ENCODE measurements at places on chromosomes 16 and 17. TPM values are rescaled to one million over a fixed set of nuclear protein-coding genes. Genes with fewer than 3 reads are reported as not detected.

GRCh38 chr16:22321340-22322001 is 24.3 kb downstream of the POLR3E start:
- H3K4me1 ChIP-seq = no peaks in the 10 kb centered on the region
- H3K27ac ChIP-seq = no peak overlapping the region
- no peak overlapping the region for H3K4me3 ChIP-seq

Gene FBXL16
- 0.18 TPM for total RNA-seq

GRCh38 chr17:61400066-61400716 is 548 bp downstream of the TBX2 start:
- peak overlapping the region; percentile 86 for H3K4me3 ChIP-seq
- DNase-seq = no peak
- H3K27me3 ChIP-seq = no peaks in the 10 kb centered on the region
- H3K4me1 ChIP-seq = peaks cover 40% of the 10 kb centered on the region
- H3K36me3 ChIP-seq = peaks cover 22% of the 10 kb centered on the region

DNA sequence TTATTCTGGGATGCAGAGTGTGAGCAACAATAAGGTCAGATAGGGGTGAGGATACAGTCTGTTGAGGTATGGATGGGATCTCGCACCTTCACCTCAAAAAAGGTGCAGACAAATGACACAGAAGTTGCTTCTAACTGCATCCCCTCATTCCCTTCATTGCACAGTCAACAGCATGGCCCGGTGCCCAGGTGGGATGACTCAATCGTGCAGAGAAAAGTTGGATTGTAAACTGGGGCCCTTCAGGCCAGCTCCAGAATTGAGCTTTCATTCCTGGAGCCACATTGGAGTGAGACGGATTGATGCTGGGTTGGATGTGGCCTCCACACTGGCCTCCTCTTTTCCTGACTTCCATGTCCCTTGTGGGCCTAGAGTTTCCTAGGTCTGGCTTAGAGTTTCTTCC is 977.4 kb downstream of the KCNJ18 start:
- H3K4me1 ChIP-seq = no peaks in the 10 kb centered on the region
- no peak overlapping the region for H3K4me3 ChIP-seq
- H3K36me3 ChIP-seq = no peaks in the 10 kb centered on the region
- no peak overlapping the region for H3K27ac ChIP-seq

DNA sequence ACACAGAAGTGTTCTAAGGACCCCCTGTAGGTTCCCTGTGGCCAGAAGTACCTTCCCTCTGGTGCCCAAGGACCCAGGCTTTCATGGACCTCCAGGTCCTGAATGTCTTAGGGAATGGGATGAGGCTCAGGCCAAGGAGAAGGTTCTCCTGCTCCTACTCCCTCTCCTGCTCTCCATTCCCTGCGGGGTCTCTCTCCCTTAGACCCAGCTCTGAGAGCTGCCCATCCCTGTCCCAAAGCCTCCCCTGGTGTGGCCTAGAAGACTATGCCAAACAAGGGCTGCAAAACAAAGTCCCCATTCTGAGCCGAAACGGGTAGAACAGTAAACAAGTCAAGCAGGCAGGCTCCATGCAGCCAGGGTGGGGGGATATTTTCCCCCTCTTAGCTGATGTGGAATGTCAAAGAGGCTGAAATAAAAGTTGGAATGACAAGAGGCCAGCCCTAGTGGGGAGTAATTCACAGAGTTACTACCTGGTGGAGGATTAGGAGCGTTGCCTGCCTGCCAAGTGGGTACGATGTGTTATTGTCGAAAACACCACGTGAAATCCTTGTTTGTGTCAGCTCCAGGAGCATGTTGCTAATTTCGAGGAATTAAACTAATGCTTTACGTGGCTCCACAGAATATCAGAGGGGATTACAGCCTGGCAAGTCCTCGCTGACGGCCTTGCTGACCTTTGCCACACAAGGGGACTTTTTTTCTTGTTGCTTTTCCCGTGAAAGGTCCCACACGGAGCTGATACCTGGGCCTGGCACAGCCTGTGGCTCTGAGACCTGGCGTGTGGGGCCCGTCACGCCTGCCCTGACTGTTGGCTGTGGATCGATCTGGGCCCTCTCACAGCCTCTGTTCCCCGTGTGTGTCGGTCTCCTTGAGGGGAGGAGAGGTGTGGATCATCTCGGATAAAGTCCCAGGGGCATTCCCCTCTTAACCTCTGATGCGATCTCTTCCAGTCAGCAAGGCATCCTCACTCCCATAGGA is 2.9 kb downstream of the WFIKKN2 start:
- H3K27me3 ChIP-seq = no peaks in the 10 kb centered on the region
- no peaks in the 10 kb centered on the region for H3K36me3 ChIP-seq
- H3K4me1 ChIP-seq = peaks cover 33% of the 10 kb centered on the region
- H3K4me3 ChIP-seq = no peak overlapping the region
- no peak for DNase-seq

DNA sequence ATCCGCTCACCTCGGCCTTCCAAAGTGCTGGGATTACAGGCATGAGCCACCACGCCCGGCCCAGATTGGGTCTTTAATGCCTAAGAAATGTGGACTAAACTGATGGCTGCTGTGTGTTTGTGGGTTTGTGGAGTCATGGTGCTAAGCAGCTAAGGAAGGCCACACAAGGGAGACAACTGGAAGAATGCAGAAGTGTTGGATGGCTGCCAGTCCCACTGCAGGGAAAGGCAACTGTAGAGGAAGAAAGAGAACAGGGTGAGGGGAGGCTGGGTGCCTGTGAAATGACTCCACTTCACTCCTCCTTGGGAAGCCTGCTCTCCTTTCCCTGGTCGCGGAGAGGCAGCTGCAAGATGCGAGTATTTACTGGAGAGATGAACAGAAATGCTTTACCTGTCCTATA is 23.5 kb upstream of the SIAH1 start:
- no peak overlapping the region for H3K27ac ChIP-seq
- no peak overlapping the region for H3K4me3 ChIP-seq
- no peak for DNase-seq
- H3K4me1 ChIP-seq = peaks cover 6% of the 10 kb centered on the region
- H3K27me3 ChIP-seq = no peaks in the 10 kb centered on the region

Gene DNAAF1
- total RNA-seq = 0.47 TPM

- no peaks in the 10 kb centered on the region for H3K36me3 ChIP-seq
- peaks cover 3% of the 10 kb centered on the region for H3K27me3 ChIP-seq
- no peak overlapping the region for H3K4me3 ChIP-seq
- H3K27ac ChIP-seq = no peak overlapping the region
- no peaks in the 10 kb centered on the region for H3K4me1 ChIP-seq
Measured at GRCh38 chr16:13702614-13703013, 217.3 kb upstream of the ERCC4 start.

Gene ARHGAP44
- 11.7 TPM for total RNA-seq

Gene KRT39
- not detected for total RNA-seq

- H3K36me3 ChIP-seq = no peaks in the 10 kb centered on the region
- H3K4me1 ChIP-seq = peaks cover 50% of the 10 kb centered on the region
- H3K4me3 ChIP-seq = peak overlapping the region; percentile 66
- no peak for DNase-seq
- H3K27ac ChIP-seq = peak overlapping the region; percentile 40
Measured at GRCh38 chr17:13599864-13600263, 1.9 kb downstream of the HS3ST3A1 start.

GRCh38 chr16:26454102-26454501 is 612.6 kb upstream of the C16orf82 start:
- peaks cover 4% of the 10 kb centered on the region for H3K4me1 ChIP-seq
- no peak overlapping the region for H3K4me3 ChIP-seq
- no peaks in the 10 kb centered on the region for H3K27me3 ChIP-seq
- DNase-seq = no peak
- H3K27ac ChIP-seq = no peak overlapping the region
- no peaks in the 10 kb centered on the region for H3K36me3 ChIP-seq

DNA sequence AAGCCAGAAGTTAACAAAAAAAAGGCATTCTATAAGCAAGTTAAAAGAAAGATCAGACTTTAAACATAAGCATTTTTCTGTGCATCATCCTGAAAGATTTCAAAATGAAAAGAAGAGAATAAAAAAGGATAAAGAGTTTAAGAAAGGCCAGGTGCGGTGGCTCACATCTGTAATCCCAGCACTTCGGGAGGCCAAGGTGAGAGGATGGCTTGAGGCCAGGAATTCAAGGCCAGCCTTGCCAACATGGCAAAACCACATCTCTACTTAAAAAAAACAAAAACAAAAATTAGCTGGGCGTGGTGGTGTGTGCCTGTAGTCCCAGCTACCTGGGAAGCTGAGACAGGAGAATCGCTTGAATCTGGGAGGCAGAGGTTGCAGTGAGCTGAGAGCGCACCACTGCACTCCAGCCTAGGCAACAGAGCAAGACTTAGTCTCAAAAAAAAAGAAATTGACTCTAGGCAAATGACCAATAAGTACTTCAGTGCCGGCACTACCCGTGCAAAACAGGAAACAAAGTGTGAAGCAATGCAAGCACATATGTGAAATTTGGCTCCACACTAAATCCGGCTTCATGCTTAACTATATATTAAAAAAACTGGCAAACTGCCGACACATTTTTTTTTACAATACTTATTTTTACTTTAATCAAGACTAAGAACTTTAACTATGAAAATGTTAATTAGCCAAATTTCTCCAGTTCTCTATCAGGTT is 83.2 kb upstream of the C17orf78 start:
- DNase-seq = no peak
- H3K36me3 ChIP-seq = peaks cover 3% of the 10 kb centered on the region
- no peak overlapping the region for H3K4me3 ChIP-seq
- no peaks in the 10 kb centered on the region for H3K27me3 ChIP-seq

DNA sequence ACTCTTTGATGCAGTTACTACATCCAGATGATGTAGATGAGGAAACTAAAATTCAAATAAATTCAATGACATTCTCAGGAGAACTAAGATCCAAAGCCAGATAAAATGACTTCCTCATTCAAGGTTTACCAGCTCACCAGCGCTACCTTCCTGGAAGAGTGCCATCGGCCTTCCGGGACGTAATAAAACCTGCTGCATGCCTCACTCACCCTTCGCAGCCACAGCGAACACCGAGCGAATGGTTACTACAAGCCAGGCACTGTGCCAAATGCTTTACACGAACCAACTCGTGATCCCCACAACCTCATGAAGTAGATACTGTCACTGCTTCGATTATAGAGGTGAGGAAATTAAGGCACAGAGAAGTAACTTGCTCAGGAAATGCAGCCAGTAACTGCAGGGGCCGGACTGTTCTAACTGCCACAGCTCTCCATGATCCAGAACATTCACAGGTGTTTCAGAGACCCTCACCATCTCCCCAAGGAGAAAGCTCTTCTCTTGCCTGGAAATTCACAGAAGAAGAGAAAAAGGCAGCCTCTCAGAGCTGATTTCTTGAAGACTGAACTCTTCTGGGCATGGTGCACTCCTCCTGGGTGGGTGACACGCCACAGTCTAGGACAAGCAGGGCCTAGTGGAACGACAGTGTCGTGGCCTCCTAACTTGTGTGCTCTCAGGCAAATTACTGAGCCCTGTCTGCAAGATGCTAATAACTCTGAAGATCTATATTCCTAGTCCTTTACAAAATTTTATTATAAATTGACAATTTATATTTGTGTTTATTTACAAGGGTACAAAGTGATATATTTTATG is 46.8 kb downstream of the HIC1 start:
- no peaks in the 10 kb centered on the region for H3K27me3 ChIP-seq
- peaks cover 8% of the 10 kb centered on the region for H3K36me3 ChIP-seq
- H3K4me3 ChIP-seq = no peak overlapping the region

Gene ADAM11
- 8.5 TPM for total RNA-seq

GRCh38 chr16:17364319-17365210 is 106.2 kb downstream of the XYLT1 start:
- no peak for DNase-seq
- peaks cover 5% of the 10 kb centered on the region for H3K27me3 ChIP-seq
- no peaks in the 10 kb centered on the region for H3K36me3 ChIP-seq
- H3K4me1 ChIP-seq = peaks cover 43% of the 10 kb centered on the region

DNA sequence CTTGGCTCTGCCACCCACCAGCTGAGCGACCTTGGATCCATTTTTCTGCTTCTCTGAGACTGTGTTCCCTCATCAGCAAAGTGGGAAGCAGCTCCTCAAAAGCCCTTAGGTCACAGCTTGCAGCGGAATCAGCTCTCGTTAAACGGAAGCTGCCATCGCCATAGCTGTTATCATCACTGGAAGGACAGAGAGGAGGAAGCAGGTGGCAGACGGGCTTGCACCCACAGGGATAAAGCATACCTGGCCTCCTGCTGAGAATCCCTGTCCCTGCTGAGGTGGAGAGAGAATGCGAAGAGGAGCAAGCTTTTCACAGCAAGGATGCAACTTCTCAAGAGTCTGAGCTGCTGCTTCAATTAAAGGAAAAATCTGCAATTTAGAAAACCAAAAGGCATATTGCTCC is 106.6 kb downstream of the CLEC16A start:
- no peak for DNase-seq
- no peak overlapping the region for H3K4me3 ChIP-seq
- H3K36me3 ChIP-seq = peaks cover 25% of the 10 kb centered on the region
- peaks cover 35% of the 10 kb centered on the region for H3K4me1 ChIP-seq

DNA sequence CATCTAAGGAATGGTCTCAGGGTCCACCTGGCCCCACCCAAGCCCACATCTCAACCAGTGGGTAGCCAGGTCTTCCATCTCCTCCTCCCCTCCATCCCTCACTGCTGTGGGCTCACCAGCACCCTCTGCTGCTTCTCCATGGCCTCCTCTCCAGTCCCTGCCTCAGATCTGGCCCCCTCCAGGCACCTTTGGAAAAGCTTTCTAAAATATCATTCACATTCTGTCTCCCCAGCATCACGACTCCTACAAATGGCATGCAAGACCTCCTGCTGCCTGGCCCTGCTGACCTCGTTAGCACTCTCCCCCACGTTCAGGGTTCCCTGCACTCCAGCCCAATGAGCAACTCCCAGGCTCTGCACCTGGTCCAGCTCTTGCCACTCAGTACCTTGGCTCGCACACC is 13.7 kb downstream of the GLP2R start:
- H3K4me1 ChIP-seq = peaks cover 12% of the 10 kb centered on the region
- no peaks in the 10 kb centered on the region for H3K36me3 ChIP-seq
- peaks cover 20% of the 10 kb centered on the region for H3K27me3 ChIP-seq
- H3K4me3 ChIP-seq = no peak overlapping the region

- no peaks in the 10 kb centered on the region for H3K36me3 ChIP-seq
- H3K4me1 ChIP-seq = peaks cover 11% of the 10 kb centered on the region
- no peak for DNase-seq
- peaks cover 27% of the 10 kb centered on the region for H3K27me3 ChIP-seq
Measured at GRCh38 chr17:66981983-66982508, 17.5 kb downstream of the CACNG4 start.

Gene ANKRD40CL
- total RNA-seq = not detected

DNA sequence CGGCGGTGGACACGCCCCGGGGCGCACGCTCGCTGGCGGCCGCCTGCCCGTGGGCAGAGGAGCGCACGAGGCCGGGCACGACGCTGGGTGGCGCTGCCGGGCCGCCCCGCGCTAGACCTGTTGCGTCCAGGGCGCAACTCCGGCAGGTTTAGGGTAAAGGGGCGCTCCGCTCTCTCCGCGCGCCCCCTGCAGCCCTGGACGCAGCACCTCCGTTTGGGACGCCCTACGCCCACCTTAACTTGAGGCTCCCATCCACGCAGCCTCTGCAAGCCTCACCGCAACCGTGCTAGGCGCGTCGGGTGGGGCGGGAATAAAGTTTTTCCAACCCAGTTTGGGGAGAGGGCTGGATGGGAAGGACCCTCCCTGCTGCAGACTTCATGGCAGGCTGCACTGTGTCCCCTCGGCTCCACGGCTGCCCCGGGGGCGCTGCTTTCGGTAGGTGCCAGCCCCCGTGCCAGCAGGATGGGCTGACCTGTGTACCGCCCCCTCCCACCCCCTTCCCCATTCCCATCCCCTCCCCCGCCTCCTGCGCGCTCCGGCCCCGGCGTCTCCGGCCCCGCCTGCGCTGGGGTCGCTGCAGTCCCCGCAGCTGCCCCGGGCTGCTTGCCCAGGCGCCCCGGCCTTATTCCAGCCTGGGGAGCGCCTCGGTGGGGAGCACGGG is at the start of gene SYT17:
Gene SYT17, plus strand, starts transcription at position 531 of the 661 bp plus-strand sequence. CDS start 407 bp downstream, outside the sequence.
- peaks cover 27% of the 10 kb centered on the region for H3K27me3 ChIP-seq
- H3K36me3 ChIP-seq = no peaks in the 10 kb centered on the region
- no peak within 1 kb of the TSS for H3K27ac ChIP-seq
- DNase-seq = peak; percentile 61

- no peaks in the 10 kb centered on the region for H3K4me1 ChIP-seq
- no peak overlapping the region for H3K4me3 ChIP-seq
- peaks cover 23% of the 10 kb centered on the region for H3K36me3 ChIP-seq
- H3K27me3 ChIP-seq = no peaks in the 10 kb centered on the region
Measured at GRCh38 chr17:74798239-74798707, 22.1 kb upstream of the NAT9 start.

Gene KRT27
- total RNA-seq = not detected

All from mesothelial cell of epicardium (in vitro differentiated cells).